ENCODE measurements at places on chromosomes 7 and 10.

DNA sequence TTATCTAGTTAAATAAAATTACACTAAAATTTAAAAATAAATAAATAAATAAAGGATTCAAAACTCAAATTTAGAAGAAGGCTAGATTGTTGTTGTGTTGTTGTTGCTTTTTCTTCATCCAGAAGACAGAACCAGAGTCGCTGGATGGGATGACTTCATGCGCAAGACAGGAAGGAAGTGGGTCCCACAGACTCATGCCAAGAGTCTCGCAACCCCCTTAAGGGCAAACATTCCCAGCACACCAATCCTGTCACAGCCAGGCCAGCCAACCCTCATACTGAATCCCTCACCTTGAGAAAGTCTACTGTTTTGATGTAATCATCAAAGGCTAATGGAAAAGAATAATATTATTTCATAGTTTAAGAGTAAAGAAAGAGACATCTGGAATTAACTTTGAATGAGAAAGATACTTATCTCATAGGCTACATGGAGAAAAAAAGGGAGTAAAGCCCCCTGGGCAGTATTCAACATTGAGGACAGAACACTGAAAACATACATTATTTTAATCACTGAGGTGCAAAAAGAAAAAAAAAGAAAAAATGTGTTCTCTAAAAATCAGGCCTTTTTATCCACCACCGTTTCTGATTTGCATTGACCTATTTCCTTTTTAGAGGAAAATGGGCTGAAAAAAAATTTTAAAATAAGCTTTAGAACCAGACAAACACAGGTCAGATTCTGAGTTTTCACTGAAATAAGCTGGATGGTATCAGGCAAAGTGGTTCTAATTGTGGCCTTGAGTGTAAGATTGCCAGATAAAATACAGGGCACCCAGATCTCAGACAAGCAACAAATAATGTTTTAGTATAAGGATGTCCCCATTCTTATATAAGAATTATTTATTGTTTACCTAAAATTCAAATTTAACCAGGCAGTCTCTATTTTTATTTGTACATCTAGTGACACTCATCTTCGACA lies 826.5 kb downstream of the TNS3 start:
- no peak for DNase-seq

GRCh38 chr10:10432296-10433035 lies 585.2 kb upstream of the CELF2 start:
- DNase-seq, result no peak

DNA sequence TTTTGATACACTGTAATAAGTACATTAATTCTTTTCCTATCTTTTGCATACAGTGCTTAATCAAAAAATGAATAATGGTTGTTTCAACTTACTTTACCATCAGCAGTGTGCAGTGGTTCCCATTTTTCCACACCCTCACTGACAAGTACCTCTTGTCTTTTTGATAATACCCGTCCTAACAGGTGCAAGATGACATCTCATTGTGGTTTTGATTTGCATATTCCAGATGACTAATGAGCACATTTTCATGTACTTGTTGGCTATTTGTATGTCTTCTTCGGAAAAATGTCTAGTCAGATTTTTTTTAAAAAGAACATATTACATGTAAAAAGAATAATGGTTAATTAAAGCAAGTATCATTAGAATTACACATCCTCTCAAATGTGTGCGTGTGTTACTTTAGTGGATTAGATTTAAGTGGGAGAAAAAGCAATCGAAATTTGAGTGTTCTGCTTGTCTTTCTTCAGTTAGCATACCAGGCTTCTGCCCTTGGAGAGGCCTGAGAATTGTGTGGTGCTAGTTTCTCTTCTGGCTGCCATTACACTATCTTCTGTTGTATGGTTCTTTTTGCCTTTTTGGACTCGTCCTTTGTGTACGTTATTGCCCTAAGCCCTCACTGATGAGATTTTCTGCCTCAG lies 291.2 kb downstream of the AUTS2 start:
- DNase-seq, result no peak

DNA sequence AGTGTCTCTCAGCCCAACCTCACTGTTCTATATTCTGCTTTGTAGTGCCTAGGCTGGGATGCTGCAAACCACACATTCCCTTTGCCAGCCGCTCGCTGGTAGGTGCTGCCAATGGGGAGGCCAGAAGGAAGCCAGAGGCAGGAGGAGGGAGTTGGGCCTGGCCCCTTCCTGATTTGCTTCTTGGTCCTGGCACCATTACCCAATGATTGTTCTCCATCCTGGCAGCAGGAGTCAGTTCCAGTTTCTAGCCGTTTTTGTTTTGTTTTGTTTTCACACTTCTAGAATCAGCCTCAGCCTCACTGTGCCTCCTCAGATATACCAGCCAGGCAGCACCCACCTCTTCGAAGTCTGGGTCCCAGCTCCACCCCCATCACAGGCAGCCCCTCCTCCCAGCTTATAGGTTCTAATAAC lies 27.4 kb upstream of the LOXL4 start:
- DNase-seq, result no peak

DNA sequence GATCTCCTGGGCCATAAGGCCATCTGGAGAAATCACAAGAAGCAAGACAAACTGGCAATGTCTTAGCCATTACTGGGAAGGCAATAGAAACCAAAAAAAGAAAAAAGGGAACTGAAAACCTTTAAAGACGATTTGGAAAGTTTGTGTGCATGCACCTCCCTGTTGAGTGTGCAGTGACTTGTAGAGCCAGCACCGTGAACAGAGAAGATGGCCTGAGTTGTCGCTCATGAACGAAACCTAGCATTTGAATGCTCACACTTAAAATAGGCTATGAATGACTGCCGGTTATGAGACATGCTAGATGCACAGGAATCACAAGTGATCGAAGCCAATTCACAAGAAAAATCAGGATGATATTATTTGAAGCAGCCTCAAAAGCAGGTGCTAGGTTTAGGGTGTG lies 151.3 kb upstream of the ADO start:
- DNase-seq, result no peak

DNA sequence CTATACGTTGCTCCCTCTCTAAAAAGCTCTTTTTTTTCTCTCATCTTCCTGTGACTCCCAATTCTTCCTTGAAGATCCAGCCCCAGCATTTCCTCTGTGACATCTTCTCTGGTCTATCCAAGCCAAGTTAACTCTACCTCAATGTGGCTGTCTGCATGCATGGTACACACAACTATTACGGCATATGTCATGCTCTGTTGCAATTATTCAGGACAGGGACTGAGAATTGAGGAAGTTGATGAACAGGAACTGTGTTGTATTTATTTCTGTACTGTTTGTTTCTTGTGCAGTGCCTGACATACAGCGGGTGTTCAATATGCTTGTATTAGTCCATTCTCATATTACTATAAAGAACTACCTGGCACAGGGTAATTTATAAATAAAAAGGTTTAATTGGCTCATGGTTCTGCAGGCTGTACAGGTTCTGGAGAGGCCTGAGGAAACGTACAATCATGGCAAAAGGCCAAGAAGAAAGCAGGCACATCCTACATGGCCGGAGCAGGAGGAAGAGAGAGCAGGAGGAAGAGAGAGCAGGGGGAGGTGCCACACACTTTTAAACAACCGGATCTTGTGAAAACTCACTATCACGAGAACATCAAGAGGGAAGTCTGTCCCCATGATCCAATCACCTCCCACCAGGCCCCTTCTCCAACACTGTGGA lies 6.3 kb downstream of the TRPV5 start:
- no peak for DNase-seq

DNA sequence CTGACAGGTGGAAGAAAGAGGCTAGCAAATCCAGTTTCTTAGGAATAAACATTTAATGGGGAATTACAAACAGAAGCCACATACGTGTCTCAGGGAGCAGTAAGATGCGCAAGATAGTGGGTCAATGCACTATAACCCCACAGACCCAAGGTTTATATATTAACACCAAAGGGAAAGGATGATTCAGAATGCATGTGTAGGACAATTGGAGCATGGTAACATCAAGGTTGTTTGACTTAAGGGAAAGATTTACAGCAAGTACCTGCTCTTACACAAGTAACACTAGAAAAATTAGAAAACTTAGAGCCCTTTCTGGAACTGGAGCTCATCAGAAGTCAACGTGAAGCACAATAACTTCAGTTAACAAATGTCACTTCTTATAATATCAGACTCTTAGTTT lies 161.1 kb upstream of the ZWINT start:
- no peak for DNase-seq

DNA sequence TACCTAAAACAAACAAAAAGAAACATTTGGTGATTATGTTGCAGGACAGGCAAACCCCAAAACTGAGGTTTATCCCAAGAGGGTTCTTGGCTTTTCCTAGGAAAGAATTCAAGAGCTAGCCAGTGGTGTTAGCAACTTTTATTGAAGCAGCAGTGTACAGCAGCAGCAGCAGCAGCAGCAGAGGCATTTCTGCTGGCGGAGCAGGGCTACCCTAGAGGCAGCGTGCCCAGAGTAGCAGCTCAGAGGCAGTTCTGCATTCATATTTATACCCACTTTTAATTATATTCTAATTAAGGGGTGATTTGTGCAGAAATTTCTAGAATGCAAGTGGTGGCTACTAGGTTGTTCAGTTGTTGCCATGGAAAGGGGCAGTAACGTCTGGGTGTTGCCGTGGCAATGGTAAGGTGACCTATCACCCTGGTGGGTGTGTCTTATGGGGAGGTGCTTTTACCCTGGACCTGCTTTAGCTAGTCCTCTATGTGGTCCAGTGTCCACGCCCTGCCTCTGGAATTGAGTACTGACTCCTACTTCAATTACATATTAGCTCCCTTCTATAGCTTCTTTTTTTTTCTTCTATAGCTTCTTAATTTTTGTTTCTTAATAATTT lies 53.9 kb downstream of the VCL start:
- no peak for DNase-seq

All from stimulated activated CD4-positive, alpha-beta T cell treated with anti-CD3 and anti-CD28 coated beads, Interleukin-2, amount 100 ng/mL, for 24 hours (primary cell).